ENCODE measurements at places on chromosomes 2 and 18.

DNA sequence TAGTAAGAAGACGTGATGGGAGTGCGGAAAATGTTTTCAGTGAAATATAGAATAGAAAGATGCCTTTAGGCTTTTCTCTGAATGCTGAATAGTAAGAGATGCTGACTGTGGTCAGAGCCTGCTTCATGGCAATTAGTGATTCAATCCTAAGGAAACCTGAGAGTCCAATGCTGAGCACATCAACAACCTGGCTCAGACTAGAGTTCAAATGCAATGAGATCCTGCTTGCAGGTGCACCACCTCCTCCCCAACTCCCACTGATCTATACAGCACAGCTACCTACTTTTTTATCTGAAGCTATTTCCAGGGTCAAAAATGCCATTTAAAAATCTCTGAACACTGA is 65.4 kb downstream of the AAK1 start:
- DNase-seq: no peak

DNA sequence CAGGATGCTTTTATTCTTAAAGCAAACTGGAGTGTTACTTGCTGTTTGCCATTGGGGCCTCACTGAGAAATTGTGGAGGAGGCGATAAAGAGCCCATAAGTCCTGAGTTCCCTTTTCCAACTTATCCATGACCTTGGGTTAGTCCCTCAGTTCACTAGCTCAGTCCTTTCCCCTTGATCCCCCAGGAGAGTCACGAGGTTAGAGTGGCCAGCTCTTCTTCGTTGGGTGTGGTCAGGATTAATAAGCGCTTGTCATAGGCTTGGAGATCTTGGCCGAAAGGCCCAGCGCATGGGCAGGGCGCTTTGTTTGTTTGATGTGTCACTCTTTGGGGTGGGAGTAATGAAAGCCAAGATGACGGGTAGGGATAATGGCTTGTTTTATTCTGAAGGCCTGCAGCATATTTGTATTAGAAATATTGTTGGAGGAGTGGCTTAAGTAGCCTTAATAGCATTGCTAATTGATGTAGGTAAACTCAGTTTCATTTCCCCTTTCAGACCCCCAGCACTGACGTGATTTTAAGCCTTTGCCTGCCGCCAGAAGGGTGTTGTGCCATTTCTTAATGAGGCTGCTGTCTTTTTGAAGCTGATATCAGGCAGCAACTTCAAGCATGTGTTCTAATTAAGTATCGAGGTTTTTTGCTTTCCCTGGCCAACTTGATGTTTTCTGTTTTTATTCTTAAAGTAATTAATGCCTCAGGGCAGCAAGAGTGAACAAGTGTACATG is 15.7 kb downstream of the GRHL1 start:
- no peak for DNase-seq

GRCh38 chr2:159946326-159946999 is 116.0 kb downstream of the PLA2R1 start:
- no peak for DNase-seq

DNA sequence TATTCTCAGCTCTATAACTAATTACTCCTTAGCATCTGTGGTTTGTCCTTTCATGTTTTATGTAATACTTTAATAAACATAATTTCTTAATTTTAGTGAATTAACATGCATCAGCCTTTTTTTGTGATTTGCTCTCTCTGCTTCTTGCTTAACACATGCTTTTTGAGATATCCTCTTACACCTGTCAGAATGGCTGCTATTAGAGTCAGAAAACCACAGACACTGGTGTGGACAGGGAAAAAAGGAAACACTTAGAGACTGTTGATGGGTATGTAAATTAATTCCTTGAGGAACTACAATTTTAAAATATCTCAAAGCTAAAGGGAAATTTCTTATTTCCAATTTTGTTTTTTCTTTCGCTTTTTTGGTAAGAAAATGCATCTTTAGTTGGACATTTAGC is 549.0 kb downstream of the ZNF804A start:
- DNase-seq: no peak

GRCh38 chr18:74797577-74798151 is 200.0 kb downstream of the ZNF407 start:
- DNase-seq: no peak

- DNase-seq: no peak
Observed at GRCh38 chr2:217806482-217806765, 196.4 kb downstream of the TNS1 start.

- DNase-seq: no peak
Observed at GRCh38 chr2:196802401-196802800, 2.9 kb upstream of the GTF3C3 start.

- DNase-seq: peak; percentile 32
Observed at GRCh38 chr2:105398336-105399206, at the start of gene FHL2. Gene FHL2, minus strand, starts transcription at chr2:105399051. Its CDS starts 12,535 bp downstream, at chr2:105386516.

DNA sequence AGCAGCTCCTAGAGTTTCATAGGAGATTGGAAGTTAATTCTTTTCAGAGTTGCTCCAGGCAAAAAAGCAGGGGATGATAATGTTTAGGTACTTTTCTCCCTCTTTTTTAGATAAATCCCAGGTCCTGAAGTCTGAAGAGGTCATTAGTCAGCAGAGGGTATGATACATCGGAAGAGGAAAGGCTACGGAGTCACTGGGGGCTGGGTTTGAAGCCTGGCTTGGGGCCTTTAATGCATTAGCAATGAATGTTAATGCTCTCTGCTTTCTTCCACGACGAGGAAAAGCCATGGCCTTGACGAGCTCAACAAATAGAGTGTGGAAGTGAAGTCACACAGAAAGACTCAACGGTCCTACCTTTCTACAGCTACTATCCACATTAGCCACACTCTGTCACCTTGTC is 235.1 kb downstream of the NCKAP5 start:
- no peak for DNase-seq

Measured in stimulated activated effector memory CD8-positive, alpha-beta T cell treated with anti-CD3 and anti-CD28 coated beads, Interleukin-12 subunit alpha, Interleukin-12 subunit beta, amount 100 ng/mL, for 72 hours (primary cell).